ENCODE measurements at places on chromosomes 5 and 9.
A peak's percentile ranks its signal among the peaks of the same experiment; 100 is the strongest.

- H3K27ac ChIP-seq: no peak overlapping the region
- peaks cover 5% of the 10 kb centered on the region for H3K36me3 ChIP-seq
- H3K27me3 ChIP-seq: no peaks in the 10 kb centered on the region
Measured at GRCh38 chr9:69249337-69249736, 75.3 kb downstream of the TJP2 start.

- no peak overlapping the region for H3K4me3 ChIP-seq
- H3K27me3 ChIP-seq: no peaks in the 10 kb centered on the region
- no peak for DNase-seq
- H3K4me1 ChIP-seq: no peaks in the 10 kb centered on the region
- no peaks in the 10 kb centered on the region for H3K36me3 ChIP-seq
Measured at GRCh38 chr5:174293481-174293880, 248.0 kb downstream of the NSG2 start.

- H3K27me3 ChIP-seq: peaks cover 29% of the 10 kb centered on the region
- H3K36me3 ChIP-seq: peaks cover 2% of the 10 kb centered on the region
- no peak overlapping the region for H3K27ac ChIP-seq
Measured at GRCh38 chr9:89845862-89846261, 241.1 kb downstream of the GADD45G start.

GRCh38 chr5:82358457-82358856 lies 80.3 kb upstream of the RPS23 start:
- peak overlapping the region; percentile 74 for H3K4me3 ChIP-seq
- H3K4me1 ChIP-seq: peaks cover 5% of the 10 kb centered on the region

- peaks cover 23% of the 10 kb centered on the region for H3K4me1 ChIP-seq
- peak overlapping the region; percentile 90 for H3K4me3 ChIP-seq
- no peaks in the 10 kb centered on the region for H3K27me3 ChIP-seq
- H3K27ac ChIP-seq: peak overlapping the region; percentile 91
- DNase-seq: no peak
Measured at GRCh38 chr9:134134949-134135342, 936 bp upstream of the WDR5 start.

DNA sequence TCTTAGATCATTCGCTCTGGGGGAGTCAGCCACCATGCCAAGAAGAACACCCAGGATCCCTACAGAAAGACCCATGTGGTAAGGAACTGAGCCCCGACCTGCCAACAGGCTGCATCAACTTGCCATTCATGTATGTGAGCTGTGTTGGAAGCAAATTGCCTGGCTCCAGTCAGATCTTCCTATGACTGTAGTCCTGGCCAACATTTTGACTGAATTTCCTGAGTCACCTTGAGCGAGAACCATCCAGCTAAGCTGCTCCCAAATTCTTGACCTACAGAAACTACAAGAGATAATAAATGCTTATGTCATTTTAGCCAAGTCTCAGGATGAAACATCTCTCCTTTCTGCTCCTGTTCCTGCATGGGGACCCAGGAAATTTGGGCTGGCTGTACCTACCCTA lies 40.0 kb upstream of the SLC44A1 start:
- no peak for DNase-seq
- no peaks in the 10 kb centered on the region for H3K36me3 ChIP-seq

DNA sequence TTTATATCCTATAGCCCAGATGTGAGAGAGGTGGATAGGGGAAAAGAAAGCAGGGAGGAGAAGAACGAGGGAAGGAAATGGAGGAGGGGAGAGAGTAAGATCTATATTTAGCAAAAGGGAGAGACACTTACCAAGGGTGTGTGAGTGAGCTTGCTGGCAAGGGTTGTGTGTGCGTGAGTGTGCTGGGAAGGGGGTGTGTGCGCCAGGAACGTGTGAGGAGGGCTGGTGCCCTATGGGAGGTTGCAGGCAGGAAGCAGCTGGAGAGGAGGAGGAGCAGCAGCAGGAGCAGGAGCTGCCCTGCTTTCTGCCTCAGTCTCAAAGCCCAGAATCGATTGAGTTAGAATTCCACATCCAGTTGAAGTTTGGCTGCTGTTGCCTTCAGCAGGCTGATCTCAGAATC lies 148.3 kb upstream of the RUSC2 start:
- H3K36me3 ChIP-seq: no peaks in the 10 kb centered on the region
- H3K27me3 ChIP-seq: peaks cover 37% of the 10 kb centered on the region
- no peak overlapping the region for H3K4me3 ChIP-seq
- DNase-seq: no peak
- H3K27ac ChIP-seq: no peak overlapping the region
- H3K4me1 ChIP-seq: no peaks in the 10 kb centered on the region

GRCh38 chr5:167514461-167514860 lies 777.0 kb upstream of the WWC1 start:
- no peaks in the 10 kb centered on the region for H3K4me1 ChIP-seq
- H3K4me3 ChIP-seq: no peak overlapping the region
- H3K36me3 ChIP-seq: no peaks in the 10 kb centered on the region
- DNase-seq: no peak

DNA sequence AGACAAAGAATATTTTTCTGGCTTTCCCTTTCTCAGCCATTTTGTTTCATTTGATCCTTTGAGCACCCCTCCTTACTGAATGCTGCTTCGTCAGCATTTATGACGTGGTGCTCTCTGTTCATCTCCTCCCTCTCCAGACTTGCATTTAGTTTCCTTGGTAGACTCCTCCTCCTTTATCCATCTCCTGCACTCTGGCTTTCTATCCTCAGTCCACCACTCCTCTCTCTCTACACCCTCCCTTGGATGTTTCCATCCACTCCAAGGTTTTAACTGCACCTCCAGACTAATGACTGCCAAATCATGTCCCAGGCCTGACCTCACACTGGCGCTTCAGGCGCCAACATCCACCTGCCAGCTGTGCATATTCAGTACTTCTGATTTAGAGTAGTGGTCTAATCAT lies 245.4 kb downstream of the RAB3C start:
- H3K27me3 ChIP-seq: no peaks in the 10 kb centered on the region
- DNase-seq: no peak
- no peak overlapping the region for H3K27ac ChIP-seq
- H3K4me1 ChIP-seq: no peaks in the 10 kb centered on the region
- H3K36me3 ChIP-seq: no peaks in the 10 kb centered on the region
- no peak overlapping the region for H3K4me3 ChIP-seq

DNA sequence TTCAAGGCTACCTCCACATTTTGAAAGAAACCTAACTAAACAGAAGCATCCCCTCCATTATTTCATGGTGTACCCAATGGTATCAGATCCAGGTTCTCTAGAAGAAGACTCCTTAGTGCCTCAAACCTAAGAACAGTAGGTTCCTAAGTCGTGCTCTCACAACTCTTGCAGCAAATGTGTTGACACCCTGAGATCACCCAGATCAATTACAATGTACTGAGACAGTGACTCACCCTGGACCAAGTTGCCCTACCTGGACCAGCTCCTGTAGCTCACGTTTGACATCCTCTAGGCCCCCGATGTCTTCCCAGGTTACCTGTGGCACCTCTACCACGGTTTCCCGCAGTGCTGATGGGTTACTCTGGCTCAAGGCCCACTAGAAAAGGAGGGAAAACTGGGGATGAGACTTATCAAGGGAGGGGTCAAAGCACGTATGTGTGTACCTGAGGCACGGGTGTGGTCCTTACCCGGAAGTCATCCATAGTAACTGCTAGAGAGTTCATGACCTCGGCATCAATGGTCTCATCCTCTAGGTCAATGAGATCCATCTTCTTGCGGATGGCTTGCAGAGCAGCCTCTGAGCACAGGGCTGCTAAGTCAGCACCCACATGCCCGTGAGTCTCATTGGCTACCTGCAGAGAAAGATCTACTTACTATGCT lies 11.7 kb downstream of the VCP start:
- DNase-seq: no peak
- peaks cover 4% of the 10 kb centered on the region for H3K4me1 ChIP-seq
- H3K27ac ChIP-seq: no peak overlapping the region

DNA sequence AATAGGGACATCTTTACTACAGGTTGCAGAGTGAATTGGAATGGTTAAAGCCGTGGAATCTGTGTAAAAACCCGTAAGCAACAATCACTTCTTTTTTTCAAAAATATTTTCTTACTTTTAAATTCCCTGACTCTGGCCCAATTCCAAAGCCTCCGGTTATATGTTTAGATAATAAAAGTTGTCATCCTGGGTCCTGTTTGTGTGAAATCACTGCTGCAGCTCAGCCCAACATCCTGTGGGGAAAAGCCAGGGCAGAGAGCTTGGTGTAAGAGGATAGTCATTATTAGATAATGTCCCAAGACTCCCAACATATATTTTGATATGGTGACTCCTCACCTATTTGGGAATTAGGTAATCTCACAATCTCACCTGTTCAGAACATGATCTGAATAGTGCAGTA lies 586.0 kb upstream of the BRINP1 start:
- H3K4me1 ChIP-seq: no peaks in the 10 kb centered on the region
- no peaks in the 10 kb centered on the region for H3K36me3 ChIP-seq
- no peak for DNase-seq
- no peaks in the 10 kb centered on the region for H3K27me3 ChIP-seq
- H3K4me3 ChIP-seq: no peak overlapping the region
- H3K27ac ChIP-seq: no peak overlapping the region

- no peak overlapping the region for H3K4me3 ChIP-seq
- no peaks in the 10 kb centered on the region for H3K4me1 ChIP-seq
- no peaks in the 10 kb centered on the region for H3K36me3 ChIP-seq
- H3K27me3 ChIP-seq: no peaks in the 10 kb centered on the region
Measured at GRCh38 chr9:34400275-34400674, 23.6 kb upstream of the MYORG start.

GRCh38 chr9:117430813-117431212 lies 16.0 kb upstream of the ASTN2 start:
- H3K27me3 ChIP-seq: no peaks in the 10 kb centered on the region
- no peak overlapping the region for H3K27ac ChIP-seq
- no peaks in the 10 kb centered on the region for H3K4me1 ChIP-seq

GRCh38 chr5:56950626-56951125 lies 1.2 kb downstream of the MIER3 start:
- peaks cover 28% of the 10 kb centered on the region for H3K27me3 ChIP-seq
- H3K4me3 ChIP-seq: peak overlapping the region; percentile 97
- H3K27ac ChIP-seq: peak overlapping the region; percentile 86
- H3K4me1 ChIP-seq: peaks cover 15% of the 10 kb centered on the region

DNA sequence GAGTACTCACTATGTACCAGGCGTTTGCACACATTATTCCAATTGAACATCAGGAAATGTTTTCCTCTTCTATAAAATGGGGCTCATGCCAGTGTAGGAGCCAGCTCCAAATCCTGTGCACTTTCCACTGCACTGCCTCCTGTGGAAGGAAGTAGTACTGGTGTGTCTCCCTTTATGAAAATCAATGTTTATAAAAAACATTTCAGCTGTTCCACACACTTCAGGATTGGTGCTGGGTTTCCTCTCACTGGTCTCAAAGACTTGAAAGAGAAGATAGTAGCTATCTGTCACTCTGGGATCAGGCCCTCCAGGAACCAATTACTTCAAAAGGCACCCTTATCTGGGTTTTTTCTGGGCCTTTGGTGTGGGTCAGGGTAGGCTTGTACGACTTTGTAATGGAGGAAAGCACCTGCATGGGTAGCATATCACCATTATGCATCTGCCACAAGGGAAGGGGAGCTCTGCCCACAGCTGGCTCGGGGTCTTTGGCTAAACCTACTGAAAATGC lies 32.5 kb downstream of the RAB14 start:
- H3K4me3 ChIP-seq: no peak overlapping the region
- no peak for DNase-seq
- H3K27ac ChIP-seq: peak overlapping the region; percentile 91
- H3K27me3 ChIP-seq: no peaks in the 10 kb centered on the region
- H3K4me1 ChIP-seq: peaks cover 9% of the 10 kb centered on the region
- peaks cover 86% of the 10 kb centered on the region for H3K36me3 ChIP-seq

GRCh38 chr5:84885485-84886258 lies 501.0 kb upstream of the EDIL3 start:
- H3K27ac ChIP-seq: no peak overlapping the region
- H3K27me3 ChIP-seq: no peaks in the 10 kb centered on the region
- no peaks in the 10 kb centered on the region for H3K36me3 ChIP-seq
- H3K4me3 ChIP-seq: no peak overlapping the region

All from effector memory CD8-positive, alpha-beta T cell (primary cell).